Astrocyte of the spinal cord (primary cell): ENCODE measurements at places on chromosomes 16 and 17.

- no peak for DNase-seq
These were observed 15.9 kb downstream of the NR1D1 start for GRCh38 chr17:40084477-40084876.

DNA sequence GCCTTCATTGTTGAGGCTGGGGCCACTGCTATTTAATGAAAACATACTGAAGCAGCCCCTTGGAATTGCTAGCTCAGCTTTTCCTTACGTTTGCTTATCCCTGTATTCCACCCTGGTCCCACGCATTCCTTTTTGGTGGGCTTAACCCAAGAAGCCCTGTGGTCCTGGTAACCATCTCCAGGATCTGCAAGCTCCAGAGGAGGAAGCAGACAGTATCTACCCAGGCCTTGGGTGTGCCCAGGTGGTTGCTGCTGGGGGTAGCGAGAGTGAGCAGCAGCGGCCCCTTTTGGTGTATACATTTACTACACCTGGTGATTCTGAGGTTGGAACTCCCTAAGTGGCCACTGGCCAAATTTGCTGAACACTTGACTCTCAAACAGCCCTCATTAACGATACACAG, 97.7 kb downstream of the CBLN1 start:
- DNase-seq, result no peak

DNA sequence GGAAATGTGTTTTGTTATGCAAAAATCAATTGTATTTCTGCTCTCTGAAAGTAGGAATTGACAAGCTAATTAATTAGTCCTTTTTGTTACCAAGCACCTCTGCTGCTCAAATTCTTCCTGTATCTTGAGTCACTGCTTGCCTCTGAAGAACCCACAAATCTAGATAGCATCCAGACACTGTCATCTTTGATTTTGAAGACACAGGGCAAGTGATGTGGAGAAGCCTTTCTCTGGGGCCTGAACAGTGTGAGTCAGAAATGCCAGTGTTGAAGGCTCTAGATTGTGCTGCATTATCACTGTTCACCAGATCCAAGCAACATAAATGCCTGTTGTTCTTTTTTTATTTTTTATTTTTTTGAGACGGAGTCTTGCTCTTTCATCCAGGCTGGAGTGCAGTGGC, 10.9 kb upstream of the ST6GALNAC1 start:
- DNase-seq, result no peak

DNA sequence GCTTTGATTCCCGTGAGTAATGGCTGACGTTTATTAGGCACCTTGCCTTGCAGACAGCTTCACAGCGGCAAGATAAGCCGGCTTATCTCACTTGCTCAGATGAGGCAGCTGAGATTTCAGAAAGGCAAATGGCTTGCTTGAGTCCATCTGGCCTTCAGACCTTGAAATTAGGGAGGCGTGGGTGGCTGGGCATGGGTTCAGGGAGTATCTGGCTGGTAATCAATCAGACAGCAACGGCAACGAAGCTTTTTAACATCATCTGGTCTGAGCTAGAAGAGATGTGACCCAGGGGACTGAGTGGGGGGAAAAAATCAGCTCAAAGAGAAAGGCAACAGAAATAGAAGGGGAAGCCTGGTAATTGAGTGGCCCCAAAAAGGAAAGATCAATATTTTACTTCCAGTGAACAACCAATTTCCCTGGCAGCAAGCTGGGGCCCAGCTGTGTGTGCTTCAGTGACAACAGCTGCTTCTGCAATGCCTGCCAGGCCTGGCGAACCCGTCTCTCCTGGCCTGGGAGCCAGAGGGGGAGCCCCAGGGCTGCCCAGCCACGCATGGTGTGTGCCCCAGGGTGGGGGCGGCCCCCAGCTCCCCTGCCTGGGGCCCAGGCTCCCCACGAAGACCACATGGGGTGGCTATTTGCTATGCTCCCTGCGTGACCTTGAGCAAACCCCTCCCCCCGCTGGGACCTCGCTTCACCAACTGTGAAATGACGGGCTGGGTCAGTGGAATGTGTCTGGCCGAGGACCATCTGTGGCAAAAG, 34.0 kb downstream of the RAB11FIP4 start:
- DNase-seq, result no peak

- peak; percentile 65 for DNase-seq
These were observed 19.4 kb downstream of the PRDM7 start for GRCh38 chr16:90057738-90058173.

DNA sequence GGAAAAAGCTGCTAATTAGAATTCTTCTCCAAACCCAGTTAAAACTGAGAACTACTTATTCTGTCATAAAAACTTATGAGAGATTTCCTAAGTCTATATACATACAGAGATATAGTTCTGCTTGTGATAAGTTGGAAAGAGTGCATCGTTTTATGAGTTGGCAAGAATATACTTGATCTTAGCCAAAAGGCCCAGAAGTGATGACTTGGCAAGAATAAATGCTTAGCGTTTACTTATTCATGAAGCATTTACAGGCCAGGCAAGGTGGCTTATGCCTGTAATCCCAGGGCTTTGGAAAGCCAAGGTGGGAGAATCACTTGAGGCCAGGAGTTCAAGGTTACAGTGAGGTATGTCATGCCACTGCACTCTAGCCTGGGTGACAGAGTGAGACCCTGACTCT, 81.7 kb downstream of the CYB561 start:
- DNase-seq, result peak; percentile 39

DNA sequence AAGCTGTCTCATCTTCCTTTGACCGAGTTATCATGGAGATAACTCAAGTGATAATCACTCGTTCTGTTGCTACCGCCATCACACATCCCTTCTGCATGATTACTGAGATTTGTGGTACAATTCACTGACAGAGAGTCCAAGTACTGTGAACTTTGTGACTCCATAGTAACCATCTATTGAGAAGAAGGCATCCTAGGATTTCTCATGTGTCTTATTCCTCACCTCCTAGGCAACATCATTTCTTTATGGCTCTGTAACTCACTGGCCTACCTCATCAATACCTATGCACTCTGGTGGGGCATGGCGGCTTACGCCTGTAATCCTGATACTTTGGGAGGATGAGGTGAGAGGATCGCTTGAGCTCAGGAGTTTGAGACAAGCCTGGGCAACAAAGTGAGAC, 19.4 kb downstream of the DRC7 start:
- no peak for DNase-seq

DNA sequence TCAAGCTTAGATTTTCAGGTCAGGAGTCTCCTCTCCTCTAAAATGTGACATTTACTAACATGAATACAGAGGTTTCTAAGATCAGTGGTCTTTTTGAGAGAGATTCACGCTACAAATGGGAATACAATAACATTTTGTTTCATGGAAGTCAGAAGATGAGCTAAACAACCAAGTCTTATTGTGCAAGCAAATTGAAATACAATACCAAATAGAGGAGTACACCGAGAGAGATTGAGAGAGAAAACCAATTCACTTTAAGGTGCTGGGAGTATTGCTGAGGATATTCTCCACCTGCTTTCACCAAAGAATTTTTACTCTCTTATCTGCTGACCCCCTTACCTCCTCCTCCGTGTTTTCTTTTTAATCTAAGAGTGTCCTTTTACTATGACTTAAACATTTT, 11.5 kb downstream of the VEZF1 start:
- DNase-seq, result no peak

DNA sequence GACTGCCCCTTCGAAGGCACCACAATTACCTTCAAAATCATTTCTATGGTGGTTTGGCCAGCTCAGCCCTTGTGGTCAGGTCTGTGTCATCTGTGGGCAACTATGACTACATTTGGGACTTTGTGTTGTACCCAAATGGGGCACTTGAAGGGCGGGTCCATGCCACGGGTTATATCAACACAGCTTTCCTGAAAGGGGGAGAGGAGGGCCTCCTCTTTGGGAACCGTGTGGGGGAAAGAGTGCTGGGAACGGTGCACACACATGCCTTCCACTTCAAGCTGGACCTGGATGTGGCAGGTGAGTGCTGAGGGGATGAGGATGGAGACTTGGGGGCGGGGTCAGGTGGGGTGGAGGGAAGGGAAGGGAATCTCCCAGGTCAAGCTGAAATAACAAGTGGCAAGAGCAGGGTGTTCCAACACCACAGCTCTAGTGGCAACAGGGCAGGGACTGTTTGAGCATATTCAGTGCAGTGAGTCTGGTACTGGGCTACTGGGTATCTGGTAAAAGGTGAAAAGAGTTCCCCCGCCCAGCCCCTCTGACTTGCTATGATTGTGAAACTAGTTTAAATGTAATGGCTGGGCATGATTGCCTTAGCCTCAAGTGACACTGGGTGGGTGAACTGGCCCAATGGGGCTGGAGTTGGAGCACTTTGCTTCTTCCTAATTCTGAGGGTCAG, 1.7 kb downstream of the AOC2 start:
- no peak for DNase-seq

GRCh38 chr16:2825906-2826305, 4.2 kb upstream of the ZG16B start:
- DNase-seq, result no peak

- DNase-seq, result peak; percentile 51
These were observed 13.0 kb upstream of the NFATC3 start for GRCh38 chr16:68072038-68072695.

DNA sequence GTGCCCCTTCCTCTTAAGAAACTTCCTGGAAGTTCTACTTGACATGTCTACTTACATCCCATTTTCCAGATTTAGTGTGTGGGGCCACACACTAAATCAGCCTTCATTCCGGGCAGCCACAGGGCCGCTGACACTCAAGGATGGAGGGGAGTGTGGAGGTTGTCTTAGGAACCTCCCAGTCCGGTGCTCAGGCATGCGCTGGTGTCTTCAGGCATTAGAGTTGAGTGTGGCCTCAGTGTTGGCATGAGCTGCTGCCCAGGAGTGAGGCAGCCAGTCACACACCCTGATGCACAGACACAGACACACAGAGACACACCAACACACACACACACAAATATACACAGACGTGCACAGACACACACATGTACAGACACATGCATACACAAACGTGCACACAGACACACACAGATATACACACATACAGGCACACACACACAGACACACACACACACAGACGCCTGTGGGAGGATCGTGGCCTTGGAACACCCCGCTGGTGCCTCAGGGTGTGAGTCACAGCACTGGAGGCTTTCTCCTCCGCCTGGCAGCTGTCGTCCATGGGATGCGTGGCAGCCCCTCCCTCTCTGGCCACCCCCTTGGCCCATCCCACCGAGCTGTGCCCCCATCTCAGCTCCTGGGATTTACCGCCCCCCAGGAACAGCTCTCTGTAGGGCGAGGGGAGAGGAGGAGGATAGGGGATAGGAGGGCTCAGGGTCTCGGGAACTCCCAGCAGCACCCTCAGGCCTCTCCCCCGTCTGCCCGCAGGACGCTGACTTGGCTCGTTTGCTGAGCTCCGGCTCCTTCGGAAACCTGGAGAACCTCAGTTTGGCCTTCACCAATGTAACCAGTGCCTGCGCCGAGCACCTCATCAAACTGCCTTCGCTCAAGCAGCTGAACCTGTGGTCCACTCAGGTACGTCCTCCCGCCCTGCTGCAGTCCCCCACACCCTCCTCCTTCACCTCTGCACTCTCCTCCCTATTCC, 75.6 kb upstream of the PLCG2 start:
- peak; percentile 91 for DNase-seq

DNA sequence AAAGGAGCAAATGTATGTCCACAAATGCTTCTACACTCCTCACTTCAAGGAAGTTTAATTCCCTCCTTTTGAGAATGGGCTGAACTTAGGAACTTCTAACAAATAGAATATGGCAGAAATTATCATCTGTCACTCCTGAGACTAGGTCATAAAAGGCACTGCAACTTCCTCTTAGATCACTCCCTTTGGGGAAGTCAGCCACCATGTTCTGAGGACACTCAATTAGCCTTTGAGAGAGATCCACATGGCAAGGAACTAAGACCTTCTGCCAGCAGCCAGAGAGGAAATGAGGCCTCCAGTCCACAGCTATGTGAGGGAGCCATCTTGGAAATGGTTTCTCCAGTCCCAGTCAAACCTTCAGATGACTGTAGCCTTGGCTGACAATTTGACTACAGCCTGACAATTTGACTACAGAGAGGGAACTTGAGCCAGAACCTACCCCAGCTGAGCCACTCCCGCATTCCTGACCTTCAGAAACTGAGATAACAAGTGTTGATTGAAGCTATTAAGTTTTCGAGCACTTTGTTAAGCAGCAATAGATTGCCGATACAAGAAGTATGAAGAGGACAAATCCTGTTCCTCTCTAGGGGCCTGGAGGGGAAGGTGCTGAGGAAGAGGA, 113.4 kb upstream of the SEC14L1 start:
- DNase-seq, result no peak

DNA sequence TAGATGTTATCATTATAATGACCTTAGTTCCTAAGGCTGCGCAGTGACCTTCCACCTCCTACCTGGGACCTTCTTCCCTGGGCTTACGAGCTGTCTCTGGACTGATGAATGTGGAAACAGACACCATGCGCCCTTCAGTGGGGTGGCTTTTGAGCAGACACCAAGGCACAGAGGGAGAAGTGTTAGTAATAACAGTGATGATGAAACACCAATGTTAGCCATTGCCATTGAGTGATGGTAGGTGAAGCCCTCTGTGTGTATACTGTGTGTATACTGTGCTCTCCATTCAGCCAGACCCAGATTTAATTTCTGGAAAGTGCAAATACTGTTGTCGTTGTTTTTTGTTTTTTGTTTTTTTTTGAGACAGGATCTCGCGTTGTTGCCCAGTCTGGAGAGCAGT, 44.5 kb downstream of the CLEC16A start:
- DNase-seq, result no peak

DNA sequence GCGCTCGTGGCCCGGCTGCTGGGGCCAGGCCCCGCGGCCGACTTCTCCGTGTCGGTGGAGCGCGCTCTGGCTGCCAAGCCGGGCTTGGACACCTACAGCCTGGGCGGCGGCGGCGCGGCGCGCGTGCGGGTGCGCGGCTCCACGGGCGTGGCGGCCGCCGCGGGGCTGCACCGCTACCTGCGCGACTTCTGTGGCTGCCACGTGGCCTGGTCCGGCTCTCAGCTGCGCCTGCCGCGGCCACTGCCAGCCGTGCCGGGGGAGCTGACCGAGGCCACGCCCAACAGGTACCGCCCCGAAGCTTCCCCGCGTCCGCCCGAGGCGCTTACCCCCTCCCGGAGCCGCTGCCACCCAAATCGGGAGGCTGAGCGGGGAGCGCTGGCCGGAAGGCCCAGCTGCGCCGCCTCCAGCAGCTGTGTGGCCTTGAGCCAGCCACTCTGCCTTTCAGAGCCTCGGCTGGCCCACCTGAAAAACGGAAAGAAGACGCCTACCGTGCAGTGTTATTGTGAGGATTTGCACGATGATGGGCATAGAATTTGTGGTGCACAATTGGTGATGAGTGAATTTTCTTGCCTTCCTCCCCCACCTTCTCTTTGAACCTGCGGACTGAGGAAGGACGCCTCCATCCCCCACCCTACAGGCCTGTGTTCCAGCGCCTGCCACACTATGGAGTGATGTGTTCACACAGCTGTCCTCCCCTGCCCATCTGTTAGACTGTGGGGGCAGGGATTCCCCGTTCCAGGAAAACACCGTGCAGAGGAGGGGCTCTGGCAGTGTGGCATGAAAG, 523 bp downstream of the NAGLU start:
- peak; percentile 74 for DNase-seq
